ENCODE measurements at places on chromosomes 5 and 9.
A peak's percentile ranks its signal among the peaks of the same experiment; 100 is the strongest.

- DNase-seq: no peak
These were observed 50.5 kb upstream of the DHFR start for GRCh38 chr5:80705216-80705769.

GRCh38 chr5:124824637-124825158 lies 78.3 kb upstream of the ZNF608 start:
- DNase-seq: no peak

DNA sequence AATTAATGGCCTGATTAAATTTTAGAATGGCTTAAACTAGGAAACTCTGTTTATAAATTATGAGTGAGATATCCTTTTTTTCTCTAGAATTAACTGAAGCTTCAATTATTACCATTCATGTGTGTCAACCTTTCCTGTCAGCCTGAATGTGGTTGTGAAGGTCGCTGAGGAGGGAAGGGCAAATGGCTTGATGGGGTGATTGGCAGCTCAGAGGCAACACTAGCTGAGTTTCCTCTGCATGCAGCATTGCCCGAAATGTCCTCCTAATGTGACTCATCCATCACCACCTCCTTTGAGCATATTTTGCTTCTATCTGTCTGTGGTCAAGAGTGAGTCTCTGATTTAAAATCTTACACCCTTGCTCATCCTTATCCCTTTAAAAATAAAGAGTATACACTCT lies 281.9 kb downstream of the TENT4A start:
- no peak for DNase-seq

DNA sequence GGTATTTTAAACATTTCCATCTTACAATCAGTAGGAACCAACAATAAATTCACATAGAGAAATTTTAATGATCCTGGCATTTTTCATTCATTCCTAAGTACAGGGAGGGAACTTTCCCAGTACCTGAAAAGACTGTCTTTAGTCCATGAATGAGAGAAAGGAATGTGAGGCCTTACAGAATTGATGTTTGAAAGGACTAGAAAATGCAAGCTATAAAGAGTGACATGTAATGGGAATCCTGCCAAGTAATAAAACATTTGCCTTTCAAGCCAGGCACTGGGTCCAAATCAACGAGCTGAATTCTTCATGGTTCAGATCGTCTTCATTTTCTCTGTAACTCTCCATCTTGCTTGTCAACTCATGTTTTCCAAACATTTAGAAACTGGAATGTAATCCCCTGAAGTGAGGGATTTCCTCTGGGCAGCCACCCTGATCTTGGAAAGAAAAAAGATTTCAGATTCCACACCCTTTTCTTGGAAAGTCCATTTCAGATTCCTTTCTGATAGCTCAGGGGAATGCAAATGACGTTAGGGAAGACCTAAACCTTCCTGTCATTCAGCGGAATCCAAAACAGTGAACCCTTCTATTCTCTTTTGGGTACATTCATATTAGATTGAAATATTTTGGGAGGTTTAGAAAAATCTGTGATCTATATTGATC lies 315.8 kb downstream of the SH3GL2 start:
- DNase-seq: no peak

- no peak for DNase-seq
These were observed 601.1 kb downstream of the IRX1 start for GRCh38 chr5:4196744-4197143.

GRCh38 chr9:107103621-107104020 lies 179.5 kb upstream of the RAD23B start:
- DNase-seq: no peak

- peak; percentile 22 for DNase-seq
These were observed 303.9 kb upstream of the EDIL3 start for GRCh38 chr5:84688566-84688965.

- DNase-seq: no peak
These were observed 8.9 kb downstream of the ZER1 start for GRCh38 chr9:128762671-128763449.

- no peak for DNase-seq
These were observed 33.9 kb upstream of the ARHGAP26 start for GRCh38 chr5:142736247-142736632.

DNA sequence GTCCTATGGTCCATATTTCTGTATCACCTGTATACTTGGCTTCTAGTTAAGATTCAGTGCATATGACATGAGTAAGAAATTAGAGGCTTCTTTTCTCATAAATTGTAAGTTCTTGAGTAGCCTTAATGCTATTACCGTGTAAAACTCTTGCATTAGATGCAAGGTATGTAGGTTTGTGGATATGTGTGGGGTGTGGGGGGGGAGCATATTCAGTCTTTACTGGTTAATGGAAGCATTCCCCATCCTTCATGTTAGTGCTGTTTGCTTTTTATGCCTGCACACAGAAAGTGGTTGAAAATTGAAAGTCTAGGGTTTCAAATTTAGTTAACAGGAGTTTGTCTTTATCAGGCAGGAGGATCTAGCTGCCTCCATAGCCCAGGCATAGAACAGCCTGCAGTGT lies 16.1 kb downstream of the RAI14 start:
- DNase-seq: no peak

DNA sequence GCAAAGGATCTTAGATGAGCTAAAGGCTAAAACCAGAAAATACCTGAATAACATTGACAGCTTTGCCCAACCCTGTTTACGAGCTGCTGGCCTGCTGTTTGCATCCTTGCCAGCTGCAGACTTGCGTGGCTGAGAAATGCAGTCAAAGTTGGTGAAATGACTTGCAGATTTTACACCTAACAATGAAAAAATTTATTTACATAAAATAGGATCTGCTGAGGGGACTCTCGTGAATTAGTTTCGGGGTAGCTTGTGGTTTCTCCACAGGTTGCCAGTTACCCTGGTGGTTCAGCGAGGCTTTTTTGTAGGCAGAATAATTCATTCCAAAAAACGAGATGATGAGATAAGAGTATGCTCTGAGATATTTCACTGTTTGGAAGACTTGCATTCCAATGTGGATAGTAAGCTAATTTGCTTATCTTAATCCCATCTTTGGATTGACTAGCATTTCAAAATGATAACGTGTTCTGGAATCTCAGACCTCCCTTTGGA lies 65.7 kb upstream of the FANCC start:
- DNase-seq: peak; percentile 93

DNA sequence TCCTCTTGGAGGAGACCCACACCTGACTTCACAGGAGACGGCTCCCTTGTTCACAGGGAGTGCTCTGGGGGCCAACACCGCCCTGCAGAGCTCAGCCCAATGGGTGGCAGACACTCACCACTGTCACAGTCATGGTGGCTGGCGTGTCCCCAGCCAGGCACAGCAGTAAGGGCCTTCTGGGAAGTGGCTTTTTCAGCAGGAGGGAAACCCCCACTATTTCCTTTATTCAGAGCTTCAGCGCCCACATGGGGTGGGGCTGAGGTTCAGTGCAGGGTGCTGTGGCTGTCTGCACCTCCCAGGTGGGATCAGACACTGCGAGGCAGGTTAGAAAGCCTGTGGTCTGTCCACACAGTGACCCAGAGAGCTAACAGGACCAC lies 3.6 kb upstream of the SNAPC4 start:
- DNase-seq: no peak

DNA sequence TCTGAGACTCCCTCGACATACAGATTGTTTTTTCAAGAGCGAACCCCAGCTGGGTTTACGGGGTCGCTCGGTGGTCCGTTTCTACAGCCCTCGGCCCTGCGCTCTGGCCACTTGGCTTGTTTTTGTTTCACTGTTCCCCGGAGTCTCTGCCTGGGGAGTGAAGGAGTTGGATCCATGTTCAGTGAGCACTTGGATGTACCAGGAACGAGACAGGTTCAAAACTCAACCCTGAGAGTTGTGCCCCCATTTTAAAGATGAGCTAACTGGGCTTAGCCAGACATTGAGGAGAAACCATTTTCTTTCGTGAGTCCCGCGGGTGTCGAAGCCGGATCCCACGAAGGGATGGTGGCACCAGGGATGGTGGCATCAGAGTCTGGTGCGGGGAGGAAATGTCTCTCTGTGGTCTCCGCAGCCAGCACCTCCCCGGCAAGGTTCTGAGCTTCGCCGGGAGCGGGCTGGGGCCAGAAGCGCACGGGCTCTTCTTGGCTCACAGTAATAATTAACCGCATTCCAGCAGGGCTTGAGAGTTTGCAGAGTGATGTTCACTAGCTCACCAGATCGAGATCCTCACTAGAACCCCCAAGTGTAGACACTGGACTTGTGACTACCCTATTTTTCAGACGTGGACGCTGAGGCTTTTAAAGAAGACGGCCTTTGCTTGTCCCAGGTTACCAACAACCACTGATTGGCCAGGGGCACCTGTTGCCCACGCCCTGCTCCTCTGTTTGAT lies 1.0 kb downstream of the MSX2 start:
- no peak for DNase-seq

DNA sequence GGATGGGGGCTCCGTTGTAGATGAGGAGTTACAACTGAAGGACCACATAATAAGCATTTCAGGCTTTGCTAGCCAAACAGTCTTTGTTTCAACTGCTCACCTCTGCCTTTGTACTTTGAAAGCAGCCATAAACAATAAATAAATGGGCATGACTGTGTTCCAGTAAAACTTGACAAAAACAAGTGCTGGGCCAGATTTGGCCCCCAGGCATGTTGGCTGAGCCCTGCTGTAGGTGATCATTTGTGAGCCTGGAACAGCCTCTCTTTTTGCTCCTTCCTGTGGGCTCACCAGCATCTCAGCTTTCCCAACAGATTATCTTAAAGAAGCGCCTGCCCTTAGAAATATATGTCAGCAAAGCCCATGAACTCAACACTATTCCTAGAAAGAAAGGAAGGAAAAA lies 149.4 kb downstream of the GOLPH3 start:
- no peak for DNase-seq

DNA sequence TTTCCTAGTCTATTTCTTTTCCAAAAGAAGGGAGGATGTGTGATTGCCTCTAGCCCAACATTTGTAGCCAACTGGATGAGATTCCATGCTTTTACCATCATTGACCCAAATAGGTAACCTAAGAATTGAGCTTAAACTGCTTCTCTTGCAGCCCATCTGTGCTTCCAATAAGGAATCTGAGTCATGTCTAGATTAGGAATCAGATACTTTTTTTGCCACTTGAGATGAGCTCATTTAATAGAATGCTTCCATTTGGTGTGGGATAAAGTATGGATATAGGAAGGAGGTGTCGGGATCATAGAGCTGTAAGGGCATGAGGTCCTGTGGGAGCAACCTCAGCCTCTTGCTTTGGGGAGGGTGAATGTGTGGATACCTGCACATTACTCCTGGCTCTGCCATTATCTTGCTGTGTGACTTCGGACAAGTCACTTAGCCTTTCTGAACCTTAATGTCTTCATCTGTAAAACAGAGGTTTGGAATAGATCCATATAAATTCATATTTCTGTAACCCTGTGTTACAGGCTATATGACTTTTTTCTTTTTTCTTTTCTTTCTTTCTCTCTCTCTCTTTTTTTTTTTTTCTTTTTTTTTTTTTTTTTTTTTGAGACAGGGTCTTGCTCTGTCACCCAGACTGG lies 56.2 kb downstream of the MAP1B start:
- DNase-seq: no peak

- peak; percentile 47 for DNase-seq
These were observed 94.5 kb upstream of the SPATA31D4 start for GRCh38 chr9:81833563-81834345.

Data from EH (cell line).